ENCODE measurements at places on chromosomes 7 and 10. TPM values are rescaled to one million over a fixed set of nuclear protein-coding genes. Genes with fewer than 3 reads are reported as not detected.

DNA sequence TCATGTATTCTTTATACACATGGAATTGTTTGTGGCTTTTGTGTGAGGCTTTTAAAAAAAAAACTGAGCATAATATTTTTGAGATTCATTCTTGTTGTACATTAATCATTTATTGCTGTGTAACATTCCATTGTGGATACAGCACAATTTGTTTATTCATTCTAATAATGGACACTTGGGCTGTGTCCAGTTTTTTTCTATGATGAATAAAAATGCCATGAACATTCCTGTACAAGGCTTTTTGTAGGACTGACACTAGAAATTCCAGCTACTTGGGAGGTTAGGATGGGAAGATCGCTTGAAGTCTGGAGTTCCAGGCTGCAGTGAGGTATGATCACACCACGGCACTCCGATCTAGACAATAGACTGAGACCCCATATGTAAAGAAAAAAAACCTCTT, 254.3 kb upstream of the CACNA2D1 start:
- peak; percentile 12 for DNase-seq

- no peak for DNase-seq
Observed at GRCh38 chr10:96021332-96021731, 22.1 kb upstream of the CCNJ start.

DNA sequence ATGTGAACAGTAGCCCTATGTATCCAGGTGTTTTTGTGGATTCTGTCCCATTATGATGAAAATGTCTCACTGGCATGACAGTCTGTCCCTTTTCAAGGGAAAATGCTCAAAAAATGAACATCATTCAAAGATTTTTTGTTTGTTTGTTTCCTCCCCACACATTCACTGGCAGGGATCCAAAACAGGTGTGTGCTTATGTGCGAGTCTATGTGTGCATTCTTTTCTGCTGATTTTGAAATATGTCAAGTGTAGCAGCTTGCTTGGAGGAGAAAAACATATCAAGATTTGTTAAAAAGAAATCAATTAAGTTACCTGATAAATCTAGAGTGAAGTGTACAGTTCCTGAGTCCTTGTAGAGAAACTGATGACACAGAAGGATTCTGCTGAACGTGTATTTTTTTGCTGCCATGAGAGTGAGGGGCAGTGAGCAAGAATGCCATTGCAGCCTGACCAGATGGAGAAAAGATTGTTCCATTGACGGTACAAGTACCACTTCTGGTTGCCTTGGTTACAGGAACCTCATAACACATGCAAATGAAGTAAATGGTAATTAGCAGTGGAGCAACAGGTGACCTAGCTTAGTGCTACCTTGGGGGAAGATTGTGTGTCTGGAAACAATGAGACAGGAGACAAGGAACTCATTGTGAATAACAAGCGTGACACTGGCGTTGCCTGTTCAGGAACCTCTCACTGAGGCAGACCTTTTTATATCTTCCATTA, 277.4 kb upstream of the PHYHIPL start:
- no peak for DNase-seq

DNA sequence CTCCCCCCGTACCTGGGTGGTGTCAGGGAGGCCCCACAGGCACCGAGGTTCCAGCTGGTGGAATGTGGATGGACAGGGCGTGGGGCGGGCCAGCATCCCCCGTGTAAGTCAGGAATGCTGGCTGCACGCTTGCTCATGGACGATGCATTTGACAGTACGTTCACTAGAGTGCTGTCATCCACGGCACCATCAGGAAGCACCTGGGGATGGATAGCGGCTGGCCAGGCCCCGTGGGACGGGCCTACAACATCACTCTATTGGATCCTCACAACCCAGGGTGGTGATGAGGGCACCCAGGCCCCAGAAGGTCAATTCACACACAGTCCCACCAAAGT, 63.6 kb downstream of the INSIG1 start:
- no peak for DNase-seq

DNA sequence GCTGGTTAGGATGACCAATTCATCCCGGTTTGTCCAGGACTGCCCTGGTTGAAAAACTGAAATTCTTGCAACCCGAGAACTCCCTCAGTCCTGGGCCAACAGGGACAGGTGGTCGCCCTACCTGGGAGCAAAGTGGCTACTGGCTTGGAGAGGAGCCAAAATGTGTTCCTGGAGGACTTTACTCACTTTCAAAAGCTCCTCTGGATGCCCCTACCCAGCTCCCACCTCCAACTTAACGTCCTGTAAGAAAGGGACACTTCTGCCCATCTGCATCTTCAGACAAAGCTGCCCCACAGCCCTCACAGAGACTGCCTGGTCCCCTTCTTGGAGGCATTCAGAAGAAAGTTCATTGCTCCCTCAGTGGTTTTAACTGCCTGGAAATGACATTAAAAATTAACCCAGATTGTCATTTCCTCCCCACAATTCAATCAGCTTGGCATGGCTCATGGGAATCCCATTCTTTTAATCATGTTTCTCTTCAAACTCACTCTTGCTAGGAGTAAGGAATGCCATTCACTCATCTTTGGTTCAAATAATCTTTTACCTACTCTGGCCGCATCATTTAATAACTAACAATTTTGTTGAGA, 24.0 kb upstream of the HSPA12A start:
- no peak for DNase-seq

DNA sequence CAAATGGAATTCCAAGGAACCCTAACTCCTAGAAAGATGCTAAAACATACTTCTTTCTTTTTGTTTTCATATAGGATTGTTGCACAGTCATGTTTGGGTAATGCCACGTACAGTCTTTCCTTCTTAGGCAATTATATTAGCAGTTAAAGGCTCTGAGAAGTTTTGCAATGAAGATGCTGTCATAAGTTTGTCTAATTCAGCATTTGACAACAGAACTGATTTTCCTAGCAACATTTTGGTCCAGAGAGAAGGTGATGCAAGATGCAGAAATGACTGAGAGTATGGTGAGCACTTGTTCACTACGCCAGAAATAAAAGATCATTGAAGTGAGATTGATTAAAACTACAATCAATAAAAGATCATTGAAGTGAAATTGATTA, 184.0 kb upstream of the PLXNA4 start:
- DNase-seq: no peak

- peak; percentile 98 for DNase-seq
Observed at GRCh38 chr10:61463035-61463909, 10.1 kb upstream of the TMEM26 start.

TAS2R3 gene
- total RNA-seq: 1.2 TPM

ASB10 gene
- not detected for total RNA-seq

FAM13C gene
- total RNA-seq: 9.1 TPM

KLF14 gene
- not detected for total RNA-seq

AS3MT gene
- total RNA-seq: 7.0 TPM

CYP3A5 gene
- 1.1 TPM for total RNA-seq
